Globus pallidus (tissue), 1 donor: ENCODE measurements at places on chromosomes 6 and 20.
A peak's percentile ranks its signal among the peaks of the same experiment; 100 is the strongest.

- no peak for DNase-seq
Observed at GRCh38 chr20:38729767-38730166, 5.5 kb downstream of the SLC32A1 start.

- DNase-seq: no peak
Observed at GRCh38 chr6:1809291-1809988, 199.7 kb downstream of the FOXC1 start.

GRCh38 chr6:163291622-163292021 lies 122.9 kb upstream of the QKI start:
- no peak for DNase-seq

- DNase-seq: no peak
Observed at GRCh38 chr20:17549131-17549530, 18.0 kb upstream of the BFSP1 start.

- DNase-seq: no peak
Observed at GRCh38 chr6:148866657-148867268, 119.9 kb downstream of the UST start.

GRCh38 chr6:111714416-111715270 lies 109.0 kb upstream of the TRAF3IP2 start:
- no peak for DNase-seq

DNA sequence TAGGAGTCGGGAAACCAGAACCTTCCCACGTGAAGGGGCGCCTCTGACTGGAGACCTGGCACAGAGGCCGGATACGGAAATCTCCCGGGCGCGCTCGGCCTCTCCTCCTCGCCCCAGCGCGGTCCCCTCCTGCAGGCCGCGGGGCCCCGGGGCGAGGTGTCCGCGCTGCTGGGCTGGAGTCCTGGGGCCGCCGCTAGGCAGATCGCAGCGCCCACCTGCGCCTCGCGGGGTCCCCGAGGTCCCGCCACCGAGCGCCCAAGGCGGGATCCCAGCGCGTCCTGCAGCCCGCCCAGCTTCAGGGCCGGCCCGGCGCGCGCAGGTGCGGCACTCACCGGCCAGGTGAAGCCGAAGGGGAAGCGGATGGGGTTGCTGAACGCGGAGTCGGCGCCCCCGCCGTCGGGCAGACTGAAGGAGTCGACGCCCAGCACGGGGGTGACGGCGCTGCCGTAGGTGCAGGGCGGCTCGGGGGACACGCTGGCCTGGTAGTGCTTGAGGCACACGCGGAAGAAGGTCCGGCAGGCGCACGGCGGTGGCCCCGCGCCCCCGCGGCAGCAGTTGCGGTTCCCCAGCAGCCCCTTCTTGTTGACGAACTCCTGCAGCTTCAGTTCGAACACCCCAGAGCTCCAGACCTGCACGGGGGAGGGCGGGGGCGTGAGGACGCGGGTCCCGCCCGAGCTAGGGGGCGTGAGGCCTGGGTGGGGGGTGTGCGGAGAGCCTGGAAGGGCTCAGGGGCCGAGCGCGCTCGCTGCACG lies 1.5 kb downstream of the DLL1 start:
- DNase-seq: no peak

DNA sequence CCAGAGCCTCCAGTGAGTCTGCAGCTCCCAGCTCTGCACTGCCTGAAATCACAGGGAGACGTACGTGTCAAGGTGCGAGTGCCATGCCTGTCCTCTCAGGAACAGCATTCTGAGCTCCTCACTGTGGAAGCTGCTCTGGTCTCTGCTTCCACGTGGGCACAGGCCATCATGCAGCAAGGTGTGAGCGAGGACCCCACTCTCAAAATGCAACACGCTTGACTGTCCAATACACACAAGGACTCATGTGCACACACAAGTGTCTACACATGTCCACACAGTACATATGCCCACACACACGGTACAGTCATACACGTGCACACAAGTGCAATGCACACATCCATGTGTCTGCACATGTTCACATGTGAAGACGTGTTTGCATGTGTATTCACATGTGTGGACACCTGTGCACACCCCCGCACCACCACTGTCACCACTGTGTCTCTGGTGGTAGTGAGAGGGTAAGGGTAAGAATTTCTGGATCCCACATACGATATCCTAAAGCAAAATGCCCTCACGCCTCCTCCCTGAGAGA lies 260.5 kb downstream of the DLL1 start:
- DNase-seq: no peak

GRCh38 chr20:50366270-50367103 lies 143.7 kb upstream of the PTPN1 start:
- no peak for DNase-seq

DNA sequence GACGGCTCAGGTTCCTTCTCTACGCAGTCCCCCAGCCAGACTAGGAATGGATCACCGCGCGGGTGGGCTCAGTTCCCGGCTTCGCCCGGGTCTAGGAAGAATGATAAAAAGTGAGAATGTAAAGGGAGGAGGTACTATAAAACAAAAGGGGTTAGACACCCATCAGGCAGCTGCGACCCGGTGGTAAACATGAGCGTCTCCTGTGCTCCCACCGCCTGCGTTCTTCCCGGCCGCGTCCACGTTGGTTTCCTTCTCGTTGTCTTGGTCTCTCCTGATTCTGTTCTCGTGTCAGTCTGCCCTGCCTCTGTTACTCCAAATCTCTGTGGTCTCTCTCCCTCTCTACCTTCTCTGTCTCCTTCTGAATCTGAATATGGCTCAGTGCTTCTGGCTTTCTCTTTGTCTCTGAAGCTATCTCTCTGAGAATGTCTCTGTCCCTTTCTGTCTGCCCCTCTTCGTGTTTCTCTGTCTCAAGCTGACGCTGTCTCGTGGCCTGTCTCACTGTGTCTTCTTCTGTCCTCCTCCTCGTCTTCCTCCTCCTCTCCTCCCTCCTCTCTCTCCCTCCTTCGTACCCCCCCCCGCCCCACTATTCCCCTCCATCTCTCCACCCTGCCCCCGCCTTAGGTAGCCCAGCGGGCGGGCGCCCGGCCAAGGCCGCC lies 41.6 kb upstream of the FOXP4 start:
- no peak for DNase-seq

- DNase-seq: no peak
Observed at GRCh38 chr6:18823782-18824386, 436.7 kb downstream of the RNF144B start.

DNA sequence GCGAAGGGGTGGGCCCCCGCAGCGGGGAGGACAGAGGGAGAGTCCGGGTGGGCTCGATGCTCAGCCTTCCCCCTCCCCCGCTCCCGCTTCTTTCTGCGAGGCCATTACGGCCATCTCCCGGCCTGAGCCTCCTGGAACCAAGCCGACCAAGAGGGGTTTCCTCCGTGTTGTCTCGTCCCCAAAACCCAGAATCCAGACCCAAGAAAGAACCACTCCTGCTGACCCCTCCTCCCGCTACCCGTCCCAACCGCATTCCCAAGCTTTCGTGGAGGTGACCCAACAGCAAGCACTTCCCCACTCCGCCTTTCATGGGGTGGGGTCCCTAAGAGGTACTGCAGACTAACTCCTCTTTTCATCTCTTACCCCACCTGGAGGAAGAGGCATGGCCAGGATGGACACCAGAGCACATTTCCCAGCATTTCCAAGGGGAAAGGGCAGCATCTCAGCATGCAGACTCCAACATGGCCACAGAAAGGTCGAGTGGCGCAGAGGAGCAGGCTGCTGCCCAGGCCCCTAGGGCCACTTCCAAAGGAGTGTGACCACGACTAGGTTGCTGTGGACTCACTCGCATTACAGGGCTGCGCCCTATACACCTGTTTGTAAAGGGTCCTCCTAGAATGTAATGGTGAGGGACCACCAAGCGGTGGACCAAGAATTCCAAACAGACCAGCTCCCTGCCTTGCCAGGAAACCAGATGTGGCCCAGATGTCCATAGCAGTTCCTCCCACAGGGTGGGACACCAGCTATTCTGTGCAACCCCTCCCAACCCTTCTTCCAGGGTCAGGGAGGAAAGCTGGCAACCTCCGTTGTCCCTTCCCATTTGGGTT lies 53.4 kb downstream of the MRPL14 start:
- DNase-seq: no peak

DNA sequence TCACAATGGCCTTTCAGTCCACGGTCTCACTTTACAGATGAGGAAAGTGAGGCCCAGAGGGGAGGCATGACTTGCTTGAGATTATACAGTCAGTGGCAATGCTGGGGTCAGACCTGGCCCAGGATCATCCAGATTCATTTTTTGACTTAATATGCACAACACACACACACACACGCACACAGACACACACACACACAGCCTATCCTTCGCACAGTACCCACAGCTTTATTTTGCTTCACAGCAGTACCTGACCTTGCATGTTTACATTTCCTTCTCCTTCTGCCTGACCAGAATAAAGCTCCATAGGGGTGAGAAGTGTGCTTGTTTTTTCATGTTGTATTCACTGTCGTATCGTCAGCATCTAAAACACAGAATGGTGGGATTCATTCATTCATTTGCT lies 79.8 kb downstream of the VEGFA start:
- no peak for DNase-seq

GRCh38 chr20:24795436-24795835 lies 153.6 kb upstream of the CST7 start:
- no peak for DNase-seq

GRCh38 chr6:56807326-56807988 lies 147.4 kb upstream of the BEND6 start:
- no peak for DNase-seq

DNA sequence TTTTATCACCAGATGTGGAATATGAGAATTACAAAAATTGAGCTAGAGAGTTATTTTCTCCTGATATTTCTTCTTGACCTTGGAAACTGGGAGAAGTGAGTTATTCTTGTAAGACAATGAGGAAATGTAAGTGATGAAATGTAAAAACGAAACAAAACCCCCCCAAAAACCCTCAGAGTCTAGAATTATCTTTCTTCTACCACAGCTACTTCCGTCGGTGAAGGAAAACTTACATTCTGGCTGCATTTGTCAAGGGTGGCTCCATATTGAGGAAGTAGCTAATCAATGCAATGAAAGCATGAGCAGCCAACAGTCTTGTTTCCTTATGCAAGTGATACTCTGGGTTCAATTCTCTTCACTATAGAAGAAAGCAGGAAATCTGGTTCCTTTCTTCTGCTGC lies 661.7 kb upstream of the CITED2 start:
- DNase-seq: peak; percentile 41

GRCh38 chr6:162271922-162272321 lies 455.6 kb downstream of the PRKN start:
- DNase-seq: no peak

DNA sequence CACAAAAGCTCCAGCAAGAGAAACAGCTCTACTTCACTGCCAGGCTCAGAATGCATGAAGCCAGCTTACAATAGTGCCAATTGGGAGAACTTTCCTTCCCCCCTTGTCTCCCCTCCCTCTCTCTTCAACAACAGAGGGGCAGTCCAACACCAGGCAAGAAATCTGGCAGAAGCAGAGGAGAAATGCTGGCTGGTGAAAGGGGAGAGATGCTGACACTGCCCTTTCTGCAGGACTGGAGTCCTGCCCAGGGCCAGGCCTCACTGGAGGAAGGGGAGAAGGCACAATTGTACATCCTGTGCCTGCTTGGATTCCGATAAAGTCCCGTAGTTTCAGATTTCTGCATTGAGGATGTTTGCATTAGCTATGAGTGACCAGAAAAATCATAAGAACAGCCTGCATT lies 148.6 kb downstream of the LRRC1 start:
- DNase-seq: peak; percentile 76

DNA sequence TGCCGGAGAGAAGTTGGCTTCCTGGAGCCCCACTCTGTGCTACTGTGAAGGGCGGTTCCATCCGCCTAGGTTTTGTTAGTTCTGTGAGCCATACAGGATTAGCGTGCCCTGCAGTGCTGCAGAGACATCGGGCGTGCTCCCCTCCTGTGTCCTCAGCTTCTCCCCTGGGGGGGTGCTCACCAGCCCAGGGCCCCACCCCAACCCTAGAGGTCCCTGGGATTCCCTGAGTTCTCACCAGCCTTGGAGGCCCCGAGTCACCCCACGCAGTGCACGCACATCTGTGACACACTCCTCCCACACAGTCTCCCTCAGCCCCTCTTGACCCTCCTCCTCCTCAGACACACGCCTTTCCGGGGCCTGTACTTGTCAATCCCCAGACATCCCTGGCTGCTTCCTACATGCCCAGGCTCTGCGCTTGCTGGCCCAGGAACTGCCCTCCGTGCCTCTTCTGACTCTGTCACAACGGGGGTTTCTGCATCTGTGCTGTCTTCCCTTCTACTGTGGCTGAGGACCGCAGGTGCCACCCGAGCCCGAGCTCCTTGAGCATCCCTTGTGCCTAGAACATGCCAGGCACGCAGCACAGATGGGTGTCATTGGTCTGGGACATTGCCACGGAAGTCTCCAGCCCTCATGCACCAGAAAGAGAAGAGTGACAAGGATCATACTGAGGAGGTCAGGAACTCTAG lies 123.2 kb upstream of the RPS6KA2 start:
- DNase-seq: no peak

GRCh38 chr20:61801857-61802442 lies 263.7 kb downstream of the TAF4 start:
- no peak for DNase-seq

DNA sequence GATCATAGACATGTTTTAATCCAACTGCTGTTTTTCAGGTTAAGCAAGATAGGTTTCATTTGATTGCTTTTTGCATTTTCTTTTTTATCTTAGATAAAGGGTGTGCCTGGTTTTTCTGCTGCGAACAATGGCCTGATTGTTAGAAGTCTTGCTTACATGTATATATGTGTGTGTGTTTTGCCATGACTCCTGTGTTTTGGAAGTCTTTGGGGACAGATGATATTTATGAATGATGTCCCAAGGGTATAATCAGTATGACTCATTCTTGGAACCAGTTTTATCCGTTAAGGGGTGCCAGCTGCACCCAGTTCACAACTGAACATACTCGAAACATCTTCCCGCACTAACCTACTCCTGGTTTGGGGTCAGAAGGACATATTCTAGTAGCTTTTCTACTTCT lies 230.1 kb upstream of the SUPT3H start:
- DNase-seq: no peak

DNA sequence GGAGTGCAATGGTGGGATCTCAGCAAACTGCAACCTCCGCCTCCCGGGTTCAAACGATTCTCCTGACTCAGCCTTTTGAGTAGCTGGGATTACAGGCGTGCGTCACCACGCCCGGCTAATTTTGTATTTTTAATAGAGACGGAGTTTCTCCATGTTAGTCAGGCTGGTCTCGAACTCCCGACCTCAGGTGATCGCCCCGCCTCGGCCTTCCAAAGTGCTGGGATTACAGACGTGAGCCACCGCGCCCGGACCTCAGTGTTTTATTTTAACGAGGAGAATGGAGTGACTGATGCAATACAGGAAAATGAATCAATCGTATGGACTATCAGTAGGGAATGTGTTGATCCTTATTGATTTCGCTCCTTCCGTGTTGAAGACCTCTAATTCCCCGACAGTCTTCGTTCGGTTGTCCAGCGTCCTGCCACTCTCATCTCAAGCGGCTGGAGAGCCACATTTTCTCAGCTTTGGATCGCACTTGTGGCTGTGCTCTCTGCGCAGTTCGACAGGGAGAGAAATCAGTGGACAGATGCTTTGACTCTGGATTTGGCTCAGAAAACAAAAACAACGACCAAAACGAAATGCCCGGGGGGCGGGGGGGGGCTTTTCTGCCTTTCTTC lies 166.2 kb downstream of the TRIM27 start:
- no peak for DNase-seq

- DNase-seq: no peak
Observed at GRCh38 chr6:8578006-8578405, 142.7 kb upstream of the SLC35B3 start.
